ENCODE measurements at places on chromosomes 13 and 19.

- no peak for DNase-seq
These were observed 131.0 kb downstream of the DLEU7 start for GRCh38 chr13:50712456-50712855.

DNA sequence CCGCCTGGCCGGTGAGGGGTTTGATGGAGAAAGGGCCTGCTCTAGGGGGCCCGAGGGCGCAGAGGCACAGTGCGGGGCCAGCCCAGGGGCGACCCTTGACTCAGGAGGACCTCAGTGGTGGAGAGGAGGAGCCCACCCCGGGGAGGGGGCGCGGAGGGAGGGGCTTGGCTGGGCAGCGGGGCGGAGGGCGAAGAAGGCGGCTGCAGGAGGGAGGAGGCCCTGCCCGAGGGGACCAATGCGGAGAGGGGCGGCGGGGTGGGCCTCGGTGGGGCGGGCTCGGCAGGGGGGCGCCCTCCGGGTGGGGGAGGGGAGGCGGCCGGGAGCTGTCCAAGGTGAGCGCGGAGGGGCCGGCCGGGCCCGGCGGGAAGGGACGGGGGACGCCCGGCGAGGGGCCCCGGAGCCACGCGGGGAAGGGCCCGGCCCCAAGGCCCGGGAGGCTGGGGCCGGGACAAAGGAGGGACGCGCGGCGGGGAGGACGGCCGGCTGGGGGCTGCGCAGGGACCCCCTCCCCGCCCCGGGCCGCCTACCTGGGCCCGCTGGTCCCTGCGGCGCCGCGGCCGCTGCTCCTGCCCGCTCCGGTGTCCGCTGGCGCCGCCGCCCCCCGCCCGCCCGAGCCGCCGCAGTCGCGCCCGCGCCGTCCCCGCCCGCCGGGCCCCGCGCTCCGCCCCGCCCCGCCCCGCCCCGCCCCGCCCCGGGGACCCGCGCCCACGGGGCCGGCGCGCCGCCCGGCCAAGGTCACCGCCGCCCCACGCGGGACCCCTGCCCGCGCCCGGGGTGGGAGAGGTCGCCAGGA, at the start of gene DIRAS1:
DIRAS1 (minus strand) TSS at position 596 of the 793 bp plus-strand sequence. CDS start 3,566 bp downstream, outside the sequence.
- no peak for DNase-seq

- no peak for DNase-seq
These were observed 8.3 kb upstream of the CDC42EP5 start for GRCh38 chr19:54481326-54481930.

- DNase-seq: no peak
These were observed 265.2 kb upstream of the MAB21L1 start for GRCh38 chr13:35741657-35742056.

- DNase-seq: peak; percentile 100
These were observed 563 bp upstream of the TOMM40 start for GRCh38 chr19:44890366-44891015.

DNA sequence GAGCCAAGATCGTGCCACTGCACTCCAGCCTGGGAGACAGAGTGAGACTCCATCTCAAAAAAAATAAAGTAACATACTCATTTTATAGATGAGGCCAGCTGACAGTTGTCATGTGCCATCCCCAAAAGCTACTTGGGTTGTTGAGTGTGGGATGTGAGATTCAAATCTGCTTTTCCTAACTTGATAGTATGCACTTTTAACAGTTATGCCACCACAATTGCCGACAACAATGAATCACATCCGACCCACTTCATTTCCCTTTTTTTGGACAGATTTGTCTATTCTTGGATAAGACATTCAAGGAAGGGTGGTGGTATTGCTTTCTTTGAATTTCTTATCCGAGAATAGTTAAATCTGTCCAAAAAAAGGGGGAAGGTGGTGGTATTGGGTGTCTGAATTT, 16.3 kb upstream of the DNMT1 start:
- no peak for DNase-seq

DNA sequence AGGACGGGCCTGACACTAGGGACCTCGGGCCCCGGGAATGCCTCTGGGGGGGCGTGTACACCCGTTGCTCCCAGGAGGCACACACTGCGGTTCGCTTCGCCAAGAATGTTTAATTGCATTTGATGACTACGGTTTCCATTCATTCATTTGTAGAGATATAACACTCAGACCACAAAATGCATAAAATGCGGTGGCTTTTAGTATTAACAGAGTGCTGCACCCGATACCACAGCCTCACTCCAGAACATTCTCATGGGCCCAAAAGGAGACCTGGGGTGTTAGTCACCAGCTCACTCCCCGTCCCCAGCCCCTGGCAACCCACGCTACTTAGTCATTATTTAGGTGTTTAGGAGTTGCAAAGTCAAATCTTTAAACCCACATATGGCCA, 21.8 kb downstream of the HCN2 start:
- DNase-seq: no peak

DNA sequence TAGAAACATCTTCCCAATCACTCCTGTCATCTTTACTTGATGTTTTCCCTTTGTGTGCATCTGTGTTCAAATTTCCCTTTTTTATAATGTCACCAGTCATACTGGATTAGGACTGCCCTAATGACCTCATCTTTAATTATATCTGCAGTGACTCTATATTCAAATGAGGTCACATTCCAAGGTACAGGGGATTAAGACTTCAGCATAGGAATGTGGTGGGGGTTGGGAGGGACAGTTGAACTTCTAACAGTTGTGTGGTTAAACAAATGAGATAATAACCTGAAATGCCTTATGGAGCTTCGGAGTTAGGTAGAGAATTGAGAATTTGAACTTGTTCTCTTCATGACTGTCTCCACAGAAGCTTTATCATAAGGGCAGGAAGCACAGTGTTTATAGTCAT, 23.0 kb downstream of the PAN3 start:
- DNase-seq: no peak

DNA sequence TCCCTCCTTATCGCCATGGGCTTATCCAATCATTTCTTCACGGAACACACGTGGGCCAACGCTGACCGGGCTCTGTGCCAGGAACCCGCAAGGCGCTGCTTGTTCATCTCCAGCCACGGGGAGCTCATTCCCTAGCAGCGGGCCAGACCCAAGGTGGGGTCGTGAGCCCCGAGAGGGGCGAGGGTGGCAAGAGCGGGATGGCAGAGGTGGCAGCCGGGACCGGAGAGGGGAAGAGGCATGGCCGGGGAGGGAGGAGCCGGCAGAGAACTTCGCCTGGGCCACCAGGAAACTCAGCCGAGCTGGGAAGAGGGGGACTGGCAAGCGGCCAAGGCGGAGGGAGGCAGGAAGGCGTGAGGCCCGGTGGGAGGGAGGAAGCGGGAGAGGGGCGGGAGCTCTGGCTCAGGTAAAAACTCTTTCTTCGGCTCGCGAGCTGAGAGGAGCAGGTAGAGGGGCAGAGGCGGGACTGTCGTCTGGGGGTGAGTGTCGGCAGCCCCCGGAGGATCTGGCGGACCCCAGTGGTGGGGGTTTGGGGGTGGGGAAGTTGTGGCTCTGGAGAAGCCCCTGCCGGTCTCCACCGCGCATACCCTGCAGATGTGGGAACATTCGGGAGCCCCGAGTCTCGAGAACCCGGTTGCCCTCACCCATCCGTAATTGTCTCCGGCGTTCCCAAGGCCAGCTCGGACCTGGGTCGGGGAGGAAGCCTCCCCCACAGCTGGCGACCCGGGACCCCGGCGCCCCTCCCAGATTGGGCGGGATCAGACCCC, at the start of gene B3GNT3:
B3GNT3 (plus strand) TSS at position 408 of the 764 bp plus-strand sequence. CDS start 12,670 bp downstream, outside the sequence.
- no peak for DNase-seq

DNA sequence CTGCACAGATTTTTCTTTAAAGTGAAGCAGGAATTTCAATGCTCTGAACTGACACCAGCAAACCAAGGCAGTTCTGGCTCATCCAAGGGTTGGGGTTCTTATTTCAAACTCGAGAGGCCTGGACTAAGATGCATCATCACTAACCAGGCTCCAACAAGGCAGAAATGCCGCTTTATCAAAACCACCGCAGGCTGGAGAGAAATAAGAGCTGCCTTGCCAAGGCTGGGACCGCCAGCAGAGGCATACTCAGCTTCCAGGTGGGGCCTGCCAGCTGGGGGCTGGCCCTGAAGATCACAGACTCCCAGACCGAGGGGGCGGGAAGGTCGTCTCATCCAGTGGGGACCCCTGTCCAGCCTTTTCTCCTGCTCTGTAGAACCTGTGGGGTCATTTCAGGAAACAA, 37.4 kb upstream of the GAS6 start:
- DNase-seq: no peak

DNA sequence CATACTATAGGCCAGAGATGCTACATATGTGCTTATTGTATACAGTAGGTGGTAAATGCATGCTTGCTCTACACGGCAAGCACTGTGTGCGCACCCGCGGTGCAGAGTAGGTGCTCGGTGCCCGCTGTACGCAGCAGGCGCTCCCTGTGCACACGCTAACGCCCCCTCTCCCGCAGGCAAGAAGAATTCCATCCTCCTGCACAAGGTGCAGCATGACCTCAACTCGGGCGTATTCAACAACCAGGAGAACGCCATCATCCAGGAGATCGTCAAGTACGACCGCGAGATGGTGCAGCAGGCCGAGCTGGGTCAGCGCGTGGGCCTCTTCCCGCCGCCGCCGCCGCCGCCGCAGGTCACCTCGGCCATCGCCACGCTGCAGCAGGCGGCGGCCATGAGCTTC, 17.7 kb downstream of the POLRMT start:
- no peak for DNase-seq

DNA sequence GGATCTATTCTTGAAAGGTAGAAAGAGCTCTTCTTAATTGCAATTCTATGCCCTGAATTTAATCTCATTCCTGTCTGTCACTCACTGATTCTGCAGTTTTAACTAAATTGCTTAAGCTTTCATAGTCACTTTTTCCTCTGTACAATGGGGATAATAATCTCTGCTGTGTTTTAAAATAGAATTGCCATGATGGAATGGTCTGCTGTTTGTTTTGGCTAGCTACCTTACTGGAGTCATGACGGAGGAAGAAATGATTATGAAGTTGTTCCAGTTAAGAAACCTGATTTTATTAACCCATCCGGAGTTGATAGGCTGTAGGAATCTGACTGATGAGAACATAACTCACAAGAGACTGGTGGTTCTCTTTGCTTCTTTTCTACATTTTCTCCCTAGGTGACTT, 54.9 kb upstream of the ITM2B start:
- no peak for DNase-seq

GRCh38 chr13:60790620-60791019, 393.6 kb downstream of the TDRD3 start:
- DNase-seq: no peak

- no peak for DNase-seq
These were observed 15.6 kb downstream of the SMIM24 start for GRCh38 chr19:3464587-3465235.

DNA sequence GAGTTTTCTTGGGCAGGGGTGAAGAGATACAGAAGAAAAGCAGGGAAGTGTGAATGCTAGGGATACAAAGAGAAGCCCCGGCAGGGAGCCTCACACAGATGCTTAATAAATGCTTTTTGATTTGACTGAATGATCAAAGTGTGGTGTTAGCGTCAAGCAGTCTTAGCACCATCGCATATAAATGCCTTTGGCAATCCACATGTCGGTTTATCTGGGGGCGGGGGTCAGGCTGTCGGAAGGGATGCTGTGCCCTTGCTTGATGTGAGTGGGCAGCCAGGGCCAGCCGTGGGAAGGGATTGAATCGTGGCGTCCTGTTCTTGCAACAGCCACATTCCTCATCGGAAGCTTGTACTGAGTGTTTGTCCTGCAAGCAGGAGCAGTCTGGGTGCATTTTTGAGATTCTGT, 173.1 kb downstream of the LACC1 start:
- no peak for DNase-seq

DNA sequence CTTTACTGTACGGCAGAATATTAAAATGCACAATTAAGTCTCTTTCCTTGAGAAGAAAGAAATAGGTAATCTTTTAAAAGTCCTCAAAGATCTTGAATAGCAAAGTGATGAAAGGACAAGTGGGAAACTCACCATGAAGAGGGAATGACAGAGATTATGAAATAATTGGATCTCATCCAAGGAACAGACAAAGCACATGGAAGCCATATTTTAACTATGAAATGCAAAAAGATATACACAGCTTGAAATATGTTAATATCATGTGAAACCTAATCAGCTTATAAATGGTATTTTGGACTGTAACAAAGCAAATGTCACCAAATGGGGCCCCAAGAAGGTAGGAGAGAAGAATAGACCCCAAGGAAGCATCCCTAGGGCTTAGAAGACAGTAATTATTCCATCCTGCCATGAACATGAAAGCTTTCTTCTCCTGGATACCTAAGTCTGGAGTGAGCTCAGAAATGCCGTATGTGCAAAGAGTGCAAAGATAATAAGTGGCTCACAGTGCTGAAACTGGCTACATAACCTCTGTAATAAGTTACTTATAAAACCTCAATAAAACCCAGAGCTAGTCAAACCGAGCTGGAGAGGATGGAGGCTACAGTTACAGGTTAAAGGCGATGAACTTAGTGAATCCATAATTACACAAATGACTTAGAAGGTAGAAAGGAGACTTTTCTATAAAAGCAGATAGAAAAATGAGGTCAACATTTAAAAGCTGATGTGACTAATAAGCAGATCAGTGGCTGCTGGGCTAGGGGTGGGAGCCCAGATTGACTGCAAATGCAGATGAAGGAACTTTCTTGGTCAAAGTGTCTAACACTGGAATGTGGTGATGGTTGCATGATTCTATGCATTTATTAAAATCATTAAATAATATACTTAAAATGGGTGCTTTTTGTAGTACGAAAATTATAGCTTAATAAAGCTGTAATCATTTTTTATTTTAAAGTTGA, 34.4 kb downstream of the DCLK1 start:
- no peak for DNase-seq

- no peak for DNase-seq
These were observed 87.9 kb downstream of the DIAPH3 start for GRCh38 chr13:60075850-60076249.

GRCh38 chr19:48608798-48609263, 2.3 kb downstream of the SPACA4 start:
- peak; percentile 18 for DNase-seq

- DNase-seq: no peak
These were observed 151.9 kb downstream of the MYO16 start for GRCh38 chr13:108781312-108781711.

- no peak for DNase-seq
These were observed 4.5 kb upstream of the ADAMTS10 start for GRCh38 chr19:8615024-8615423.

DNA sequence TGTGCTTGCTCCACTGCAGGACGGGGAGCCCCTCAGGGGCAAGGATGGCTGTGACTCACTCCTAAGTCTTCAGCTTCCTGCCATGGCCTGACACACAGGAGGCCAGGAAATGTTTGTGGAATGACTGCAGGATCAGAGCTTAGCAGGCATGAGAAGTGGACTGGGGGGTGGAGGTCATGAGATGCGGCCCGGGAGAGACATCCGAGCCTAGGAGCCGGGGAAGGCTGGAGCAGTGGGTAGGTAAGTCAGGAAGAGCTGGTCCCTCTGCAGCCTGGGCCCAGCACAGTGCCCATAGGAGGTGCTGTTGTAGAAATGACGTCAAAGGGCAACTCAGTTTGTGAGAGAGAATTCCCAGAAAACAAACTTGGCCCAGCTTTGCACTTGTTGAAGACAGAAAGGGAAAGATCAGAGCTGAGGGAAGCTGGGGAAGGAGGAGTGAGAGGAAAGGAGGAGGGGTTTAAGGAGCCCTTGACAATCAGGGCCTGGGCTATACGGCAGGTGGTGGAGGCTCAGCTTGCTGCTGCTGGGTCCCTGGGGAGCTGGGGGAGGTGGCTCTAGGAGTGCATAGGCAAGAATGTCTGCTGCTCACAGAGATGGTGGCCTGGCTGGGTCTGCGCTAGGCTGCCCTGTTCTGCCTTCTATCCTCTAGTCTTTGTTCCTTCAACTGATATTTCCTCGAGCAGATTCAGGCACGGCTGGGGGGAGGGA, 18.5 kb downstream of the POU2F2 start:
- DNase-seq: no peak
